ENCODE measurements at places on chromosomes 1 and 21. TPM values are rescaled to one million over a fixed set of nuclear protein-coding genes. Genes with fewer than 3 reads are reported as not detected.

- no peak for DNase-seq
Measured at GRCh38 chr1:160375788-160376524, 9.1 kb downstream of the NHLH1 start.

DYRK3 gene
- total RNA-seq: 18.7 TPM

DNA sequence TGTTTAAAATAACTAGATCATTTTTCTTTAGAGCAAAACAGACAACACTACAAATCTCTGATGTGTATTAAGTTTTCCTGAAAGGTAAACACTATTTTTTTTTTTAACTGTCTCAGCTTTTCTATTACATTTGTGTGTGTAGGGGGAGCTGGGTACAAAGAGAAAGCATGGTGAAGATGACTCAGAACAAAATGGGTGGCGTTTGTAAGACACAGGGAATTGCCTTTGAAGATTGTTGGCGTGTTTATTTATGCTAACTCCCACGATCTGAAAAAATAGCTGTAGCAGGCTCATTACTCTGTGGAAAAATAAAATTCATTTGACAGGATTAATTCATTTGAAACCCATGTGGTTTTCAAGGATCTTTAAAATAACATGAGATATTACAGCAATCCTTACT lies 285.1 kb downstream of the RYR2 start:
- DNase-seq: no peak

IL20 gene
- total RNA-seq: not detected

DNA sequence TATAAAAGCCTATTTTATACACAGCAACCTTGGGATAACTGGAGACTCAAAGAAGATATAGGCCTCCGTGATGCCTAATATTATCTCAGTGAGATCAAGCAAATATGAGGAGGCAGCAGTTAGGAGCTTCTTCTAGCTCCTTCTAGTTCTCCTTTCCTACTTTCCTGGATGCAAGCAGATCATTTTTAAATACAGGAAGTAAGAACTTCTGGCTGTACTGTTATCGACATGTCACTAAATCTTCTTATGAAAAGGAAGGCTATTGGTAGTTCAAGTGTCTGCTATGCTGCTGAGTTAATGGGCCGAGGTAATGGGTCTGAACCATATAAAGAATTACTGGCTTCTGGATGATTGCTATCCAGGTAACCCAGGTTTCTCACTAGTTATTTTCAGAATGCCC lies 15.9 kb downstream of the HSPA13 start:
- DNase-seq: no peak
